Spleen (tissue), 13 donors: ENCODE measurements at places on chromosomes 12 and 14.

GRCh38 chr12:98446682-98447081 lies 68.7 kb upstream of the TMPO start:
- no peak for DNase-seq

- DNase-seq: no peak
Measured at GRCh38 chr12:68227356-68227755, 1.7 kb upstream of the IL26 start.

DNA sequence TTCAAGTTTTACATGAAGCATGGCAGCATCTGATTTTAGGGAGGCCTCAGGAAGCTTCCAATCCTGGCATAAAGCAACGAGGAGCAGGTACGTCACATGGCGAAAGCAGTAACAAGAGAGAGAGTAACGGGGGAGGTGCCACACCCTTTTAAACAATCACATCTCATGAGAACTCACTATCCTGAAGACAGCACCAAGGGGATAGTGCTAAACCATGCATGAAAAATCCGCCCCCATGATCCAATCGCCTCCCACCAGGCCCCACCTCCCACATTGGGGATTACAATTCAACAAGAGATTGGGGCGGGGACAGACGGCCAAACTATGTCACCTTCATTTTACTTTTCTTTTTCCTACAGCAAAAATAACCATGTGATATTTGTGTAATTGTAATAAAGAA lies 7.2 kb upstream of the MAP3K9 start:
- no peak for DNase-seq

DNA sequence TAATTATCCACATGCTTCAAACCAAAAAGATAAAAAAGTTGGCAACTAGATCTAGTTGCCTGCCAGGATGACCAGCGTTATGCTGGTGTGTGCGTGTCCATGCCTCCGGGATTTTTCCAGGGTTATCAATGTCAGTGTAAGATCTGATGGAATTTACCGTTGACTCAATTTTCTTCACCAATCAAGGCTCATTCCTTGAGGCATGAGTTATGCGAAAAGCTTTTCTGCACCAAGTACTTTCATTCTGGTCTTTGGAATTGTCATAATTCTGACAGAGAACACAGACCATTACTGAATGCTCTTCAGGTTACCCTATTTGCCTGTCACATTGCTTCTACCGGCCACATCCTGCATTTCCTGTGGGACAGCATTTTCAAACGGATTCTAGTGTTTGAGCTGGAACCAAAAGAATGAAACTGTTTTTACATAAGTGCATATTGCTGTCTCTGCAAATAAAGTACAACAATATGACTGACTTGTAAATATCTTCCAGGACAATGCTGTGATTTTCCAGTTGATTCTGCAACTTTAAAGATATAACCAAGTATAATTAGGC lies 91.8 kb downstream of the DUSP16 start:
- DNase-seq: no peak

DNA sequence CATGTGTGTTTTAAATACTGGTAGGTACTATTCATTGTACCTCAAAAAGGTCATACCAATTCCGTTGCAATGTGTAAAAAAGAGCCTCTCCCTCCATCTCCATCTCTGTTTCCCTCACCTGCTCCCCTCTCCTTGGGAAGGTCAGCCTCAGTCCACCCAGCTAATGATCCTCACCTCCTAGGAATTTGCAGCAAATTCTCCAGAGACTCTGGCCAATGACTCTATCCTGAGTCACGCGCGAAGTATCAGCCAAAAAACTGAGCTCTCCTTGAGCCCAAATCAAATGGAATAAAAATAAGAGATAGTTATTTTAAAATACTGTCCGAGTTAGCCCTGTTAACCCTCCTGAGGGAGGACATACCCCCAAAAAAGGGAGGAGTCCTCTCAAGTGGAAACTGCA lies 148.4 kb downstream of the DPF3 start:
- no peak for DNase-seq
